ENCODE measurements at places on chromosomes 5 and 9. TPM values are rescaled to one million over a fixed set of nuclear protein-coding genes. Genes with fewer than 3 reads are reported as not detected.

OLFML2A gene
- 33.7 TPM for total RNA-seq

NMUR2 gene
- total RNA-seq: not detected

ZNF483 gene
- 1.5 TPM for total RNA-seq

FOXD4L3 gene
- not detected for total RNA-seq

SMIM33 gene
- total RNA-seq: not detected

ARHGEF28 gene
- 34.3 TPM for total RNA-seq

PCDHB12 gene
- total RNA-seq: 0.26 TPM

- DNase-seq: peak; percentile 78
Measured at GRCh38 chr5:91401175-91401574, 18.1 kb upstream of the ARRDC3 start.

DNA sequence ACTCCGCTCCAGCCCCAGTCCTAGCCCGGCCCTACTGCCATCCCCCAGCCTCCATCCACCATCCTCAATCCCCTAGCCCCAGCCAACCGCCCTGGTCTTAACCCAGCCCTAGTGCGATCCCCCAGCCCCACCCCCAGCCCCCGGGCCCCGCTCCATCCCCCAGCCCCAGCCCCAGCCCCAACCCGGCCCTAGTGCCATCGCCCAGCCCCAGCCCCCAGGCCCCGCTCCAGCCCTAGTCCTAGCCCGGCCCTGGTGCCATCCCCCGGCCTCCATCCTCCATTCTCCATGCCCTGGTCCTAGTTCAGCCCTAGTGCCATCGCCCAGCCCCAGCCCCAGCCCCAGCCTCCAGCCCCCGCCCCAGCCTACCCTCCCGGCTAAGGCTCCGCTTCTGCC, 398 bp downstream of the TOR1A start:
- no peak for DNase-seq

DNA sequence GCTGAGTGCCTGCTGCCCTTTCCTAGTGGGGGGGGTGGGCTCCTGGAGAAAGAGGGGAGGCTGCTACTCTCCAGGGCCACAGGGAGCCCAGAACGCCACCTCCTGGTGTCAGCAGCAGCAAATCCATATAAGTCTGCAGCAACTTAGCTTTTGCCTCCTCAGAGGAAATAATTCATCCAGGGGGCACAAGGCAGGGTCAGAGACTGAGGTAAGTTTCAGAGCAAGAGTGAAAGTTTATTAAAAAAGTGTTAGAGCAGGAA, 4.0 kb upstream of the CLPTM1L start:
- DNase-seq: no peak

DNA sequence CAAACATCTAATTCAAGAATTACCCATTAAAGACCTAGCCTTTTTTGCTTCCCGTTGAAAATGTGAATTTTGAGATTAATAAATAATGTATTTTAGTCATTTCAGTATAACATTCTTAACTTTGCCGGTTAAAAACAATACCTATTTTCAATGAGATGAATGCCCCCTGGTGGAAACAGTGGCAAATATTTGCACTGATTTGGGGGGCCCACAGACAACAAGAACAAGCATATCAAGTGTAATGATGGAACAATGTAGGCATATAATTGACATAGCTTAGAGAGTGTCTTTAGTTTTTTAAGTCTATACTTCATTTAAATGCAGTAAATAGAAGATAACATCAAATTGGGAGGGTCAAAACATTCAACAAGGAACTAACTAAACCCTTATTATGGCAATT, 111.9 kb downstream of the NTRK2 start:
- DNase-seq: peak; percentile 23

DNA sequence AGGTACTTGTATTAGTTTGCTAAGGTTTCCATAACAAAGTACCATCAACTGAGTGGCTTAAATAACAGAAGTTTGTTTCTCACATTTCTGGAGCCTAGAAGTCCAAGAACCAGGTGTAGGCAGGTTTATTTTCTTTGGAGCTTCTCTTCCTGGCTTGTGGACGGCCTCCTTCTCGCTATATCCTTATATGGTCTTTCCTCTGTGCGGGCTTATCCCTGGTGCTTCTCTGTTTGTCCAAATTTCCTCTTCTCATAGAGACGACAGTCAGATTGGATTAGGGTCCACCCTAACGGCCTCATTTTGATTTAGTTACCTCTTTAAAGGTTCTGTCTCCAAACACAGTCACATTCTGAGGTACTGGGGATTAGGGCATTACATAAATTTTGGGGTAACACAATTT, 88.3 kb downstream of the RMI1 start:
- DNase-seq: no peak

DNA sequence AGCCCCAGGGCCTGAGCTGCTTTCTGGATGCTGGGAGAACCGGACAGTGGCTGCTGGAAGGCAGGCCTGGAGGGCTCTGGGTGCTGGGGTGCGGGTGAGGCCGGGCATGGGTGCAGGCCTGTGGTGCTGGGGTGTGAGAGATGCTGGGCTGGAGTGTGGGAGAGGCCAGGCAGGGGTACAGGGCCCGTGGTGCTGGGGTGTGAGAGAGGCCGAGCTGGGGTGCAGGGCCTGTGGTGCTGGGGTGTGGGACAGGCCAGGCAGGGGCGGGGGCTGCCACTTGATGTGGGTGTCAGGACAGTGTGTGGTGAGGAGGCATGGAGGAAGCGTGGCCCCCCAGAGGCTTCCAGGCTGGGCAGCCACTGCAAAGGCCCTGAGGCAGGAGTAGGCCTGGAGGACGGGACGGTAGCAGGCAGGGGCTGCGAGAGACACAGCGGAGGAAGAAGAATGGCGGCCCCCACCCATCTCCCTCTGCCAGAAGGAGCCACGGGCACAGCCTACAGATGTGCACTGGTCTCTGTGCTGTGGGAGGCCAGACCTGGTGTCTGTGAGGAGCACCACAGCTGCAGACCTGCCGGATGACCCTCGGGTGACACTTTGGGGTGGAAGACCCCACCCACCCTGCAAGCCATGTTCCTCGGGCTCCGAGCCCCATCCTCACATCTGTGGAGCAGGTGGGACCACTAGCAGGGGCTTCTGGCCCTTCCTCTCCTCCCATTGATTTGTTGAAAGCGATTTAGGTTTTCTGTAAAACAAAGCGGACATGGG, 9.3 kb downstream of the NKD2 start:
- no peak for DNase-seq

DNA sequence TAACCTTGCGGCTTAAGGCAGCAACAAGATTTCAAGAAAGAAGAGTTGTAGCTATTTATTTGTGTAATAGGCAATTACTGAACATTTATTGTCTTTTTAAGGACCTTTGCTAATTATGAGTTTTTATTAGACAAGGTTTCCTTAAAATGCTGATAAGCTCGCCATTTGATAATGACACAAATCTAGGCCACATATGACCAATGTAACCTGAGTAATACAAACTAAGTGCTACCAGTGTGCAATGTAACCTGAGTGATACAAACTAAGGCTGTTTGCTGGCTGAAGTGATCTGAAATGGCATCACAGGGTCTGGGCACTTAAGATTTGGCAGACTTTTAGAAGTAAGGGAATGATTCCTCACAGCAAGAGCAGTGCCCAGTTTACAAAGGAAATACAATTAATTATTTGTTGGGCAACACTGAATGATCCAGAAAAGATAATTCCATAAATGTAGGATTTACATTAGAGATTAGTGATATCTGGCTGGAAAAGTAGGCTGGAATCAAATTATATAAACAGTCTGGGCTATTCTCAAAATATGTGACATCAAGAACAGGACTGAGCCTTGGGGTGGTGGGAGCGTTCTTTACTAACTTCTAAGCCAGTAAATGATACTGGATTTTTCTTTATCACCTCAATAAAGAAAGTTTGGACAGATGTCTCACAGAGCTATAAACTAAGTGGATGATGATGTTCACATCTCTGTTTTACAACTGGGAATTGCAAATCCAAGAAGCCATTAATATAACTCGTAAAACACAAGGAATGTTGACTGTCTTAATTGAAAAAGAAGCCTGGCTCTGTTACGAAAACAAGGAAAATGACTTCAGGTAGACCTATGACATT, 54.8 kb downstream of the MRPS27 start:
- DNase-seq: no peak

- no peak for DNase-seq
Measured at GRCh38 chr9:73158723-73159122, 7.1 kb downstream of the ANXA1 start.

GRCh38 chr9:75229605-75230332, 141.5 kb downstream of the OSTF1 start:
- DNase-seq: peak; percentile 54

DNA sequence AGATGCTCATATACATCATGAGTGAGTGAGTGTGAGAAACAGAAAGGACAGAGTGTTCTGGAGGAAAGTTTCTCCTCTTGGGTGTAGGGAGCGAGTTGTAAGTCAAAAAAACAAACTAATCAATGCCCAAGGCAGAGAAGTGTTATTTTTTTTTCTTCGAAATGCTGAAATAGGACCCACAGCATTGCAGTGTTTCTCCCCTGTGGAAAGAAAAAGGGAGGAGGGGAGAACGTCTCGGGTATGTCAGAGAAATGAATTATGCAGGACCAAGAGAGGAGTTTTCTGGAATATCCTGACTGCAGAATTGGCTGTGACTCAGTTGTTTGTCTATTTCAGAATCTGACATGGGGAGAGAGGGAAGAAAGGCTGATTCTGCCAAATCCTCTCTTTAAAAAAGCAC, 337.9 kb upstream of the RFX3 start:
- DNase-seq: peak; percentile 55

DNA sequence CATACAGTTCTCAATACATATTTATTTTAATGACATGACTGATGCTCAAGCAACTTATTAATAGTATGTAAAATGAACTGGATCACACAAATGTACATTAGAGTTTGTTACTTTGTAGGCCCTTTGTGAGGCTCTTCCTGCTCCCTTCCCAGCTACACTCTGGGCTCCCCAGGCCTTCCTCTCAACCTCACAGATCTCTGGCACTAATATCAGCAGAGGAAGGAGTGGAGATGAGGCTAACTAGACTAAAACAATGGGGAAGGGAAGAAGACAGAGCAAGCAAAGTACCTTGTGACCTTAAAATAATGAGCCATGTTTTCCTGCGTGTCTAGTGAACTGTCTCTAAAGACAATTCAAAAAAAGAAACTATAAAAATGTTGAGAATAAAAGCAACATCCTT, 30.3 kb upstream of the TEK start:
- DNase-seq: no peak

- DNase-seq: no peak
Measured at GRCh38 chr9:37621273-37622121, 29.1 kb upstream of the TOMM5 start.

GRCh38 chr5:124918618-124919017, 172.2 kb upstream of the ZNF608 start:
- DNase-seq: no peak

DNA sequence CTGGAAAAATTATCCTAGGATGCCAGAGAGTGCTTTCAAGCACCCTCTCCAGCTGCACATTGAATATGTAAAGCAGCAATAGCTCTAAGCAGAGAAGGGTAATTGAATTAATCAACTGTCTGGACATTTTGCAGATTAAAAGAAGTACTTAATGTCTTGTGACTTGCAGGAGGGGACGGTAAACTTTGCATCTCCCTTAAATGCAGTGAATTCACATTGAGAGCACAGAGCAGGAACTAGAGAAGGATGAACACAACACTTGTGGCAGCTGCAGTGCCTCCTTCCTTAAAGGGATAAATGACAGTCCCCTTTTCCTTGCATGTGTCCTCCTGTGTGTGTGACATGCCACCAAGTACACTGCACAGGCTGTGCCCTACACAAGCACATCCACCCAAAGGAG, 7.4 kb upstream of the CDK5RAP2 start:
- DNase-seq: no peak

- no peak for DNase-seq
Measured at GRCh38 chr9:114923918-114924317, 6.5 kb downstream of the TNFSF8 start.

- DNase-seq: no peak
Measured at GRCh38 chr5:147760086-147760875, 22.2 kb downstream of the JAKMIP2 start.

- DNase-seq: no peak
Measured at GRCh38 chr5:119355244-119355638, 578 bp upstream of the TNFAIP8 start.

GRCh38 chr5:124725040-124725434, 21.4 kb downstream of the ZNF608 start:
- DNase-seq: no peak

GRCh38 chr9:9112001-9112720, 1312.6 kb upstream of the DMAC1 start:
- no peak for DNase-seq

DNA sequence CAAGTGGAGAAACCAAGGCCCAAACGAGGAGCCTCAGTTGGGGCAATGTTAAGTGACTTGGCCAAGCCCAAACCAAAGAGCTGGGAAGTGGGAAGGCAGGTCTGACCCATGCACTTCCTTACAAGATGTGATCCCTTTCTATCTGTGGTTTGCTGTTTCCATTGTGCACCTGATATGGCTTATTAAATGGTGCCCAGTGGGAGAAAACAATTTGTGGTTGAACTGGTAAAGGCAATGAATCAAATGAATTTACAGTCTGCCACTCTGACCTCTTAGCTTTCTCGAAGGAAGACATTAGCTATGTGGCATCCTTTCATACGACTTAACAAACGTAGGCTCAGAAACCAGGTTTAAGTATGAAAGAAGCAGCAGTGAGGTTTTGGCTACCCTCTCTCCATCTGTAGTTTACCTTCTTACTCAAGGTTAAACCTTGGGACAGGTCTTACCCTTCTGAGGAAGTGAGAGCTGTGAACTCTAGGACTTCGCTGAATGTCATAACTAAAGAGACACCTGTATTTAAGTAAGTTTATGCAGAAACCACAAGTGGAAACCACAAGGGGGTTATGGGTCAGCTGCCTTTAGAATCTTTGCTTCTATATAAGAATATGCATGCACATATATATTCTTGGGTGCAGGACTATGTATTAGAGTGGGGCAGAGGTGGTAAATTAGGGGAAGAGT, 100.5 kb upstream of the SPATA31D4 start:
- DNase-seq: no peak

Data from fibroblast of lung (primary cell).